ENCODE measurements at places on chromosomes 4 and X. TPM values are rescaled to one million over a fixed set of nuclear protein-coding genes. Genes with fewer than 3 reads are reported as not detected.

PQBP1 gene
- polyA plus RNA-seq: 65.9 TPM

FGFR3 gene
- 0.80 TPM for polyA plus RNA-seq

TDO2 gene
- polyA plus RNA-seq: 0.33 TPM

C4orf17 gene
- not detected for polyA plus RNA-seq

ADGRG4 gene
- polyA plus RNA-seq: 0.05 TPM

TMEM156 gene
- 0.19 TPM for polyA plus RNA-seq

PABPC1L2A gene
- not detected for polyA plus RNA-seq

RHOXF2B gene
- 0.09 TPM for polyA plus RNA-seq

ASB9 gene
- polyA plus RNA-seq: 3.5 TPM

SOD3 gene
- 44.7 TPM for polyA plus RNA-seq

MAGEA6 gene
- not detected for polyA plus RNA-seq

RIPPLY1 gene
- polyA plus RNA-seq: 0.48 TPM

DCUN1D4 gene
- 18.1 TPM for polyA plus RNA-seq

MORC4 gene
- 39.2 TPM for polyA plus RNA-seq

NHSL2 gene
- polyA plus RNA-seq: 8.1 TPM

TLR1 gene
- 3.4 TPM for polyA plus RNA-seq

PTPN13 gene
- 5.6 TPM for polyA plus RNA-seq

Data from muscle of back (tissue), 13 donors.